NCI-H1436 treated with DMSO at 0.1 percent for 48 hours (cell line): ENCODE measurements at places on chromosomes 1 and 21.
A peak's percentile ranks its signal among the peaks of the same experiment; 100 is the strongest.

DNA sequence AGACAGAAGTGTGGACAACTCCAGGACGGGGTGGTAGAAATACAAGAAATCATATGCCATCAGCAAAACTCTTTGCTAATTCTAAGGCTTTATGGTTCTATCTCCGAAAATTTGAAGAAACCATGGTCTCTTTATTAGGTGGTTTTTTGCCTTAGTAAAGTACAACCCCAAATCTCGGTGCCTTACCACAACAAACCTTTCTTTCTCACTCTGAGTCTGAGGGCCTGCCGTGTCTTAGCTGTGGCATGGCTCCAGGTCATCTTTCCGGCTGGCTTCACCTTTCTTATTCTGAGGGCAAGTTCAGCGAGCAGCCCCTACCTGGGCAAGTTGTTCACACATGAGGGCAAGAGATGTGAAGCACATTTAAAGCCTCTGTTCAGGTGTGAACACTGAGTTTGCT is 280.6 kb downstream of the TTLL7 start:
- no peak for DNase-seq

DNA sequence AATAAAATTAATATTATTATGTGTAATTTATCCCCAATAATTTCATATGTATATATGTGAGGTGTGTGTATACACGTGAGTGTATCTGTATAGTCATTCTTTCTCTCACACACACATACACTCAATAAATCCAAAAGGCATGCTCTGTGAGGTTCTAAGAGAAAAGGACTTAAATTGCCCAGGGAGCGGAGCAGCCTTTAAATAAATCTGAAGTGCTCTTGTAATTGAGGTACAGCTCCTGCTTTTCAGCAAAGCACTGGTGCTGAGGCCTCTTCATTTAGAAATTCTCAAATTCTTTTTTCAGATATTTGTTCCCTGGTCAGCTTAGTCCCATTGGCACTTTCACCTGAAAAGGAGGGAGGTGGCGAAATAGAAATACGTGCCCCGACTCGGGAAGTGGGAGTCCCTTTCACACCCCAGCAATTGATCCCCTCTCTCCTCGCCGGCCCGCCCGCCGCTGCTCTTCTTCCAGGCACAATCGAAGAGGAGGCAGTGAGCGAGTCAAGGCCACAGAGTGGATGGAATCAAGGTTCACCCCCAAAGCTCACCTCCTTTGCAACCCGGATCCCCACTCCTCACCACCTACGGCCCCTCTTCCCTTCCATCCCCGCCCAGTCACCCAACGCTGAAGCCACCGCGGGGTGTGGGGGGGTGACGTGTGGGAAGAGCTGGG is 944 bp downstream of the PLPPR5 start:
- no peak for DNase-seq

DNA sequence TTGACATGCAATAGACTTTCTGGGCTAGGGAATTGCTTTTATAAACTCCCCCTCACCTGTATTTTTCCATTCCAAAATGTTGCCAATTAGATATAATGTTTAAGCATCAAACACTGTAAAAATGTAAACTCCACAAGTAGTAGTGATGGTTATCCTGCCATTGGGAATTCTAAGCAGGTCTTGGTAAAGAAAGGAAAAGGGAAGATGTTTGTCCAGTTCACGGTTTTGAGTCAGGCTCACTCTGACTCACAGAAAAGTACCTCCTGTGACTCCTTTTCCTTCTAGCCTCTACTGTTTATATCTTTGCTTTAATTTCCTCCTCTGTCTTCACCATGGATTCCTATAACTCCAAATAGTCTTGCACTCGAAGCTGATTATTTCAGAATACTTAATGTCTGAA is 19.0 kb upstream of the PTPN14 start:
- no peak for DNase-seq

- DNase-seq: no peak
These were observed 198.8 kb downstream of the CRB1 start for GRCh38 chr1:197466813-197467212.

DNA sequence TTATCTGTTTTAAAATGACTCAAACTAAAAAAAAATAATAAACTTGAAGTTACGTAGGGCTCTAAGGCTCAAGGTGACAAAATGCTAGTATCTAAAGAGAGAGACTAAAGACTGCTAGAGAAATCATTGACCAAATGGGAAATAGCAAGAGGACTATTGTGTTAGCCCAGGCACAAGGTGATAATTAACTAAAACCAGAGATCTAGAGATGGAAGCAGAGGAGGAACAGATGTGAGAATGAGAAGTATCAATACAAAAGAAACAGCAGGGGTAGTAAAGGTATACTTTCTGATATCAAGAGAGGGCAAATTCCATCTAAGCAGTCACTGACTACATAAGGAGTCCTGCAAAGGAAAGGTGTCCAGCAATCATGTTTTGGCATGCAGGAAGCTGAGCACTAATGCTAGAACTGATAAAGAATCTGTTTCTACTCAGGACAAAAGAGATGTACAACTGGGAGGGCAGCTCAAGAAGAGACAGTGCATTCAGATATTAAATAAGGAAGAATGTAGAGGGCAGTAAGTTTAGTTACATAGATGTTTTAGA is 100.2 kb upstream of the GNG4 start:
- DNase-seq: no peak

DNA sequence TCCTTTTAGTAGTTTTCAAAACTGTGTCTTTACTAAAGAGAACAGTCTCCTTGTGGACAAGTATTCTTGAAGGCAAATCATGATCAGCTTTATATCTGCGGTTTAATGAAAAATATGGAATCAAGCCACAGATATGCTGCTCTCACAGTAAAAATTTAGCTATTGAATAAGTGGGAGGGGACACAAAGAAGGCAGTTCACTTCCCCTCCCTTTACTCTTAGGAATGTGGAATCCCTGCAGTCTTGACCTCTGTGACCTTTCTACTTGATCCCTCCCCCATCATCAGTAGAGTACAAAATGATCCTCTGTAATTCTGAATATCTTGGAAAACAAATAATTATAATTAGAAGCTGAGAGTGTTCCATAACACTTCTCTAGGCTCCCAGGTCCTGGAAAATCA is 136.7 kb upstream of the HOOK1 start:
- DNase-seq: no peak

GRCh38 chr1:205440476-205441317 is 15.1 kb downstream of the BLACAT1 start:
- DNase-seq: peak; percentile 91

- DNase-seq: no peak
These were observed 425 bp upstream of the TADA1 start for GRCh38 chr1:166876540-166876838.

- no peak for DNase-seq
These were observed 365.4 kb upstream of the DUSP10 start for GRCh38 chr1:222107267-222107666.

- no peak for DNase-seq
These were observed 35.1 kb upstream of the CCDC27 start for GRCh38 chr1:3717041-3717714.

GRCh38 chr1:231108516-231109302 is 53.1 kb upstream of the TRIM67 start:
- no peak for DNase-seq

DNA sequence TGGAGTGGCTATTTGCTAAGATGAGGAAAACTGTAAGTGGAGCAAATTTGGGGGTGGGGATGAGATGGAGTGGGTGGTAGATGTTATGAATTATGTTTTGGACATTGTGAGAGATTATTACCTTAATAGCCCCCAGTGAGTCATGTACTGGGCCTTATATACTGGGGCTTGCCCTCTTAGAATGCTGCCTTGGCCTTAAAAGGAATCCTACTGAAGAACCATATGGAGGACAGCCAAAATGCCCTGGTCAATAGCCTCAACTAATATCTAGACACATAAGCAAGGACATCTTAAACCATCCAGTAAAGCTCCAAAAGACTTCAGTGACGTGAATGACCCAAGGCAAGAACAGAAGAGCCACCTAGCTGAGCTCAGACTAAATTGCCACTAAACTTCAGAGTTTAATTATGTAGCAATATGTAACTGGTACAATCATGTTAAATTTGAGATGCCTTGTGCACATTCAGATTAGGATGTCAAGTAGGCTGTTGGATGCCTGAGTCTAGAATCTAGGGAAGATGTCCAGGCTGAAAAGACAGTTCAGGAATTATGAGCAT is 13.9 kb upstream of the IGSF3 start:
- no peak for DNase-seq

DNA sequence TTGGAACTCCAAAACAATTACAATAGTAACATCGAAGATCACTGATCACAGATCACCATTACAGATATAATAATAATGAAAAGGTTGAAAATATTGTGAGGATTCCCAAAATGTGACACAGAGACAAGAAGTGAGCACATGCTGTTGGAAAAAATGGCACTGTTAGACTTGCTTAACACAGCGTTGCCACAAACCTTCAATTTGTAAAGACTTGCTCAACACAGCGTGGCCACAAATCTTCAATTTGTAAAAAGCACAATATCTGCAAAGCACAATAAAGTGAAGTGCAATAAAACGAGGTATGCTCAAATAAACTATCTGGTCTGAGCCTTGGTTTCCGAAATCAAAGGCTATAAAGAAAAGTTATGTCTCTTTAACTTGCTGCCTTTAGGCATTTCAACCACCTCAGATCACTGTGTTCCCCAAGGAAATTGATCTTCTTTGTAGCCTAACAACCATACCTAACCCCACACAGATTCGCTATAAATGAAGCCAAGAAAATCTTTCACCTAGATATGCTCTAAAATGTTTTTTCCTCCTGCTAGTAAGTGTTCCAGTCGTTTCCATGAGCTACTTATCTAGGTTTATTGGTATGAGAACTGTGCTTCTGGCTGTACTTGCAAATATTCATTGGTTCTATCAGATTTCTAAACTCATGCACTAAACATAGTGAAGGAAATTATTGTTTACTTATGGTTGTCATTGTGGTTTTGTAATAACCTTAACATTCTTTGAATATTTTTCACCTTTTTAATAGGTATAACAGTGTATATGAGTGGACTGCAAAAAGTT is 13.1 kb upstream of the LPGAT1 start:
- DNase-seq: no peak

DNA sequence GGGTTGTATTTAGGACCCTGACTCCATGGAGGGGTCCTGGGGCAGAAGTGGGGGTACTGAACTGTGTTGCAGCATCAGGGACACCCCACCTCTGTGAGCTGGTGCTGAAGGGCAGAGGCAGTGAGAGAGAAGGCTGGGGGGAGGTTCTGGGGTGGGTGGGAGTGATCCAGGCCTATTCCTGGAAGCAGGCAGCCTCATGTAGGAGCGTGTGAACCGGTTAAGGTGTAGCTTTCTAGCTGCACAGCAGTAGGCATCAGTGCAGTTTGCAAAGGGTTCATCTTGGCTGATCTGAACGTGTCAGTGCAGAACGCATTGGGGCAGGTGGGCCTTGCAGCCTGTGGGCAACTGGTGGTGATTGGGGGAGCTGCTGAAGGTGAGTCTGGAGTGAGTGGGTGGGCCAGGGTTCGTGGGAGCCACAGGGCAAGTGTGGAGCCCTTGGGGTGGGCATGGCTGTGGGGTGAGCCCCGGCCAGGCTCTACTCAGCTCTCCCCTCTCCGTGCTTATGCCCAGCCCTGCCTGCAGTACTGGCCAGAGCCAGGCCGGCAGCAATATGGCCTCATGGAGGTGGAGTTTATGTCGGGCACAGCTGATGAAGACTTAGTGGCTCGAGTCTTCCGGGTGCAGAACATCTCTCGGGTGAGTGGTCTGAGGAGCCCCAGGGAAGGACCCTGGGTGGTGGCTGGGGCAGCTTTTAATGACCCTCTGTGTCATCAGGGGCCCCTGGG is 86.7 kb downstream of the PTPRU start:
- no peak for DNase-seq

GRCh38 chr1:185096531-185096930 is 51.2 kb downstream of the RNF2 start:
- DNase-seq: no peak
